ENCODE measurements at places on chromosomes 6 and 20. TPM values are rescaled to one million over a fixed set of nuclear protein-coding genes. Genes with fewer than 3 reads are reported as not detected.

The PBOV1 gene
- total RNA-seq: not detected

The GGTLC1 gene
- total RNA-seq: not detected

The RBM24 gene
- 3.3 TPM for total RNA-seq

The C4B gene
- 6.3 TPM for total RNA-seq

The CST5 gene
- not detected for total RNA-seq

The TNXB gene
- 8.5 TPM for total RNA-seq

The RGS17 gene
- 3.9 TPM for total RNA-seq

The VSTM2L gene
- total RNA-seq: 0.69 TPM

The RIPPLY2 gene
- total RNA-seq: not detected

The TNFAIP3 gene
- total RNA-seq: 4.4 TPM

The RAET1G gene
- total RNA-seq: 0.37 TPM

The DACT2 gene
- not detected for total RNA-seq

The BPIFA1 gene
- not detected for total RNA-seq

The HLA-DRA gene
- 4.7 TPM for total RNA-seq

- peak; percentile 76 for DNase-seq
These were observed 20.9 kb upstream of the POM121L2 start for GRCh38 chr6:27332692-27333641.

- DNase-seq: peak; percentile 82
These were observed 45.6 kb upstream of the SGK1 start for GRCh38 chr6:134363323-134364039.

- no peak for DNase-seq
These were observed 50.2 kb upstream of the REV3L start for GRCh38 chr6:111533087-111533784.

DNA sequence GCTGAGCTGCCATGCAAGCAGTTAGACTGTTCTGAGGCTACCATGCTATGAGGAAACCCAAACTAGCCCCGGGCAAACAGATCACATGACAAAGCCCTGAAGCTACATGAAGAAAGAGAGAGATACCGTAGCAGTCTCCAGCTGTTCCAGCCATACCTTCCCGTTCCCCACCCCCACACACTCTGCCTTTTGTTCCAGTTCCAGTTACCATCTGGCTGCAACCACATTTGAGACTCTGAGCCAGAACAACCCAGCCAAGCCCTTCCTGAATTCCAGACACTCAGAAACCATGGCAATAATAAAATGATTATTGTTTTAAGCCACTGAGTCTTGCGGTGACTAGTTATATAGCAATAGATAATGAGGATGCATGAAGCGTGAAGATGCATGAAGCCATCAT lies 28.3 kb downstream of the RIN2 start:
- no peak for DNase-seq

GRCh38 chr20:49179368-49180277 lies 8.5 kb downstream of the STAU1 start:
- no peak for DNase-seq

GRCh38 chr20:14790771-14791620 lies 453.6 kb upstream of the FLRT3 start:
- no peak for DNase-seq

DNA sequence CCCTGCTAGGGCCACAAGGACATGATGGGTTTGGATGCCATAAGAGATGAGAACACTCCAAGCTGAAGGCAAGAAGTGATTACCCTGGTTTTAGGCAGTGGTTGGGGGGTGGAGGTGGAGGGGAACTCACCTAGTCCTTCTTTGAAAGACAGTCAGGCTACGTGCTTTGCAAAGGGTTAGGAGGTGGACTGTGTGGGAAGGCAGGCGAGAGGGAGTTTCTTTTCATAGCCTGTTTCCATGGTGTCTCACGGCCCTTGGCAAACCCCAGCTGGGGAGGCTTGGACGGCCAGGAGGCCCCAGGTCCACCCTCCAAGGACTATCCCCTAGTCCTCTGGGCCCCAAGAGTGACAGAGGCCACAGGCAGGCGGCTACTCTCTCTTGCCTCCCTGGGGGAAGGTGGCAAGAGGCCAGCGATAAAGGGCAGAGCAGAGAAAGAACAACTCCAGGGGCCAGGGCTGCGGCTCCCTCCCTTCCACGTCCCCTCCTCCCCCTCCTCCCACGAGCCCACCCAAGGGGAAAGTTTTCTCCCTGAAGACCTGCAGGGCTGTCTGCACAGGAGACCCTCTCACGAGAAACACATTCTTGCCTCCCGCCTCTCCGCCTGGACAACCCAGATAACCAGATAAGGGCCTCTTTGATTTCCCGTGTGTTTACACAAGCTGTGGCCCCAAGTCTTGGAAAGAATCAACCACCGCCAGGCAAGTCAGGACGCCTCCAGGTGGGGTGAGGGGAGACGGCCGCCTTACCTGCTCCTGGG lies 74.4 kb downstream of the NOL4L start:
- no peak for DNase-seq

- DNase-seq: no peak
These were observed 120.8 kb downstream of the CHD6 start for GRCh38 chr20:41497186-41497895.

DNA sequence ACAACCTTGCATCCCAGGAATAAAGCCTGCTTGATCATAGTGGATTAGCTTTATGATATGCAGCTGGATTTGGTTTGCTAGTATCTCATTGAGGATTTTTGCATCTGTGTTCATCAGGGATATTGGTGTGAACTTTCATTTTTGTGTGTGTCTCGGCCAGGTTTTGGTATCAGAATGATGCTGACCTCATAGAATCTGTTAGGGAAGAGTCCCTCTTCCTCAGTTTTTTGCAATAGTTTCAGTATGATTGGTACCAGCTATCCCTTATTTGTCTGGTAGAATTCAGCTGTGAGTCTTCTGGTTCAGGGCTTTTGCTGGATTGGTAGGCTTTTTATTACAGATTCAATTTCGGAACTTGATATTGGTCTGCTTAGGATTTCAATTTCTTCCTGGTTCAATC lies 132.5 kb downstream of the ZFAND3 start:
- DNase-seq: no peak

- DNase-seq: no peak
These were observed 85.7 kb downstream of the C6orf118 start for GRCh38 chr6:165223736-165224135.

- no peak for DNase-seq
These were observed 41.0 kb downstream of the CDH4 start for GRCh38 chr20:61292821-61293612.

DNA sequence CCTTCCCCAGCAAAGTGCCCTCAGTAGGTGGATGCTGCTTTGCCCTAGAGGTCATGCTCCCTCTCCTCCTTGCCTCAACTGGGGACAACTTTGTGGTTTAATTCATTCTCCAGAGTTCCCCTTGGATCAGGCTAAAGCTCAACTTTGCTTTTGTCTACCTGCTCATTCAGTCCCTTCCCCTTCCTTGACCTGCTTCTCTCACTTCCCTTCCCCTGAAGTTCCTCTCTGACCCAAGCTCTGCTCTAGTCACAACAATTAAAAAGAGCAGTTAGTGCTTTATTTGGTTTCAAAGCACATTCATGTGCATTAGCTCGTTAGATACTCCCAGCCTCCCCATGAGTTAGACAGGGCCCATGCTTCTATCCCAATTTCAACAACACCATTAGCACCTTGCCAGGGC lies 71.3 kb downstream of the DZANK1 start:
- no peak for DNase-seq

DNA sequence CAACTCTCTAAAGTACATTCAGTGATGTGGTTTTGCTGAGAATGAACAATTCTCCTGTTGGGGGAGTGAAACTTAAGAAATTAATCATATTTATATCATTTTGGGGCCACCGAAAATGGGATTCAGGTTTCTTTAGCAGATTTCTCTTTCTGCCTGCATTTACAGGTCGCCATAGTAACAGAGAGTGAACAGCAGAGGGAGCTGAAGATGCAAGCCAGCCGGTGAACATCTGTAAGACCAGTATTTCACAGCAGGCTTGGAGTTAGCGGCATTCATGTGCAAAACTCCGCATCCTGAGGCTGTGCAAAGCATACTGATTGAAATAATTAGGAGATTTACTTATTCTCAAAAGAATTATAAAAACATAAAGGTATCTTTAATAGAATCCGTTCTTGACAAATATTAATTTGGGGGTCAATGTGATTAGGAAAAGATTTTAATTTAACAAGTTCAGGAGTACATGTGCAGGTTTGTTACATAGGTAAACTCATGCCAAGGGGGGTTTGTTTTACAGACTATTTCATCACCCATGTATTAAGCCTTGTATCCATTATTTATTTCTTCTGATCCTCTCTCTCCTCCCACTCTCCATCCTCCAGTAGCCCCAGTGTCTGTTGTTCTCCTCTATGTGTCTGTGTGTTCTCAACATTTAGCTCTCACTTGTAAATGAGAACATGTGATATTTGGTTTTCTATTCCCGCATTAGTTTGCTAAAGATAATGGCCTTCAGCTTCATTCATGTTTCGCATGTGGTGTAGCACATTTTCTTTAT lies 17.8 kb upstream of the HSF2 start:
- DNase-seq: peak; percentile 68

- no peak for DNase-seq
These were observed 39.8 kb downstream of the PRDM1 start for GRCh38 chr6:106125925-106126435.

DNA sequence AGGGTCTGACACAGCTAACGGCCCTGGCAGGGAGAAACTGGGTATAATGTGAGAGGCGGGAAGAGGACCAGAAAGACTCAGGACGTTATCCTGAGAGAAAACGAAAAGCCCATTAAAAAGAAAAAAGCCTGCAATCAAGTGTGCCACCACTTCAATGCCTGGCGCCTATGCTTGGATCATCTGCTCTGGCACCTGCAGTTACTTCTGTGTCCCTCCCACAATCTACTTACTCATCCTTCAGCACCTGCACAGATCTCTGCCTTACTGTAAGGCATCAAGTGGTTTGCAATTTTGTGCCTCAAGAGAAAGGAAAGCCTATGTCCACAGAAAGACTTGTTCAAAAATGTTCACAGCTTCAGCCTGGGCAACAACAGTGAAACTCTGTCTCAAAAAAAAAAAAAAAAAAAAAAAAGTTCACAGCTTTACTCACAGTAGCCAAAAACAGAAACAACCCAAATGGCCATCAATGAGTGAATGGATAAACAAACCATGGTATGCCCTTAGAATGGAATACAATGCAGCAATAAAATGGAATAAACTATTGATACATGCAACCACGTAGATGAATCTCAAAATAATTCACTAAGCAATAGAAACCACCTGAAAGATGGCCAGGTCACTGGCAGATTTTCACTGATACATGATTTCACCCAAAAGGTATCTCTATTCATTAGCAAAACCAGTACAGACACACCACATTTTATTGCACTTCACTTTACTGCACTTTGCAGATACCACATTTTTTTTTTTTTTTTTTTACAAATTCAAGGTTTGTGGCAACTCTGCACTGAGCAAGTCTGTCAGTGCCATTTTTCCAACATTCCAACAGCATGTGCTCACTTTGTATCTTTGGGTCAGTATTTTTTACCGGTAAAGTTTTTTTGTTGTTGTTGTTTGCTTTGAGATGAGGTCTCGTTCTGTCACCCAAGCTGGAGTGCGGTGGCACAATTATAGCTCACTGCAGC lies 48.6 kb downstream of the ABHD12 start:
- DNase-seq: no peak

GRCh38 chr6:136586295-136586694 lies 36.1 kb upstream of the MAP7 start:
- DNase-seq: no peak

DNA sequence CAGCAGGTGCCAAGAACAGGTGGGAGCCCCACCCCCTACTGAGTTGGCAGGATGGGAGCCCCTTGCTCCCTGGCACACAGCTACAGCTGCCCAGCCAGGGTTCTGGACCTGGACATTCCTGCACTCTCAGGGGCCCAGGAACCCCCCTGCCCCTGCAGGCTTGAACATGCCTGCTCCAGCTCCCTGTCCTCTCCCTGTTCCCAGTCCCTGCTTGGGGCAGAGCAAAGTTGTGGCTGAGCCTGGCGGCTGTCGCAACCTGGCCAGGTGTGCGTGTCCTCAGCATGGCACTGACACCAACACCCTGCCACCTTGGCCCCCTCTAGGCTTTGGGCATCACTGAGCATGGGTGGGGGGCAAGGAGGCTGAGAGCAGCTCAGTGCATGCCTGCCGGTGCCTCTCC lies 491.2 kb upstream of the NOX3 start:
- DNase-seq: no peak

- no peak for DNase-seq
These were observed 44.7 kb downstream of the PLAGL1 start for GRCh38 chr6:143963158-143963919.

GRCh38 chr6:64083261-64083660 lies 447.7 kb downstream of the PHF3 start:
- no peak for DNase-seq

DNA sequence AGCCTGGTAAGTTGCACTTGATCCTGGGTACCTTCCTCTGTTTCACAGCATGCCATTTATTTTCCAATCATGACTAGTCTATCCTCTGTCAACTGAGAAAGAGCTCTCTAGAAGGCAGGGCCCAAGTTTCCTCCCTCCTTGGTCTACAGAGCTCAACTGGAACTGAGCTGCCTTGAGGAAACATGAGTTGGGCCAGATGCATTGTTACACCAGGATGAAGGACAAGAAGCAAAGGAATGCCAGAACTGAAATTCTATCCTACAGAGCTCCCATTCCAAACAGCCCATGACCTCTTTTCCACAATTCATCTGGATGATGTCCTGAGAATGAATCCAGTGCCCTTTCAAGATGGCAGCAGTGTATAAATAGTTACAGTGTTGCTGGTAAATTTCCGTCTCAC lies 66.7 kb upstream of the E2F3 start:
- DNase-seq: no peak

DNA sequence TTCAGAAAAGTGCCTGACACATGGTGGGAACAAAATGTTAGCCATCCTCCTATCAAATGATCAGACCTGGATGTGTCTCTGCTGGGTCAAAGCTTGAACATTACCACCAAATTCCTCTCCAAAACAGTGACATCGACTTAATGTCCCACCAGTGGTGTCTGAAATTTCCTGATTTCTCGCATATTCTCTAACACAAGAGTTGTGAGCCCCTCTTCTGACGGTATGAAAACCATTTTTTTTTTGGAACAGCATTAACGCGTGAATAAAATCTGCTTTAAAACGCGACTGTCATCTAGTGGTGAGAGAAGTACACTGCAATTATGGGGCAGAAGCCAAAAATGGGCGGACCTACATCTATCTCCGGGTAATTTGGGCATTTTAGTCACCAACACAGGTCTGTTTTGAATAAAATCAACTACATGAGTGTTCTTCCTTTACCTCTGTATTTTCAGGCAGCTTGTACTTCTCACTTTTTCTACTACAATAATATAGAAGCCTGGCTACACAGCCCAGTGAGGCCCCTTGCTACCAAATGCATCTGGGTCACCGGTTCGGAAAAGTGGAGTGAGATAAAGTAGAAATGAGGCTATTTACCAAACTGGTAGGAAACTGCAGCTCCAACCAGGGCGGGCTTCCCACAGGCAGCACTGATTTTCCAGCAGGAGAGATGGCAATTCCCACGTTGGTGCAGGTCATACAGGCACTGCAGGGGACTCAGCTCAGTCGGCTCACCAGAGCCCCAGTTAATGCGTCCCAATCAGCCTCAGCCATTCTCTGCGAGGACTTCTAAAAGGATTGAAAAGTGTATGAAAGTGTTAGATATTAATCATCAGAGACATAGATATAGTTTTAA lies 27.4 kb downstream of the MGME1 start:
- DNase-seq: peak; percentile 26

GRCh38 chr20:44523746-44524145 lies 1.9 kb upstream of the SERINC3 start:
- no peak for DNase-seq

GRCh38 chr6:73565767-73566485 lies 45.1 kb upstream of the EEF1A1 start:
- no peak for DNase-seq

- no peak for DNase-seq
These were observed 7.2 kb downstream of the HLA-G start for GRCh38 chr6:29834564-29835436.

Measured in HCT116 (cell line).